ENCODE measurements at places on chromosomes 16 and 17. TPM values are rescaled to one million over a fixed set of nuclear protein-coding genes. Genes with fewer than 3 reads are reported as not detected.

MYCBPAP gene
- 1.3 TPM for total RNA-seq

DNA sequence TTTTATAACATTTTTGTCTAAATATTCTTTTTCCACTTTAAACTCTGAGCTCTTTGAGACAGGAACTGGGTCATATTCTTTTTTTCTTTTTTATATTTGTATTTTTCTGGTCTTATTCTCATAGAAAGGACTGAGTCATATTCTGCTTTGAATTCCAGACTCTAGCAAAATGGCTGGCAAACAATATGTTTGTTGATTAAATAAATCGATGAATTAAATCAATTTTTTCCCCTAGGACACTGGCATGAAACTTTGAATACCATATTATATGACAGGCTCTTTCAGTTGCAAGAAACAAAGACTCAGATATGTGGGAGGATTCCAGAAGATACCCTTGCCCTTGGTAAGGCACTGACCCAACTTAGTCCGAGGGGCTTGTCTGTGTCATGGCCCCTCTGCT lies 3.1 kb upstream of the RGS9 start:
- no peak for DNase-seq
- H3K27me3 ChIP-seq, result no peaks in the 10 kb centered on the region
- no peak overlapping the region for H3K27ac ChIP-seq
- no peak overlapping the region for H3K4me3 ChIP-seq
- peaks cover 7% of the 10 kb centered on the region for H3K4me1 ChIP-seq

DNA sequence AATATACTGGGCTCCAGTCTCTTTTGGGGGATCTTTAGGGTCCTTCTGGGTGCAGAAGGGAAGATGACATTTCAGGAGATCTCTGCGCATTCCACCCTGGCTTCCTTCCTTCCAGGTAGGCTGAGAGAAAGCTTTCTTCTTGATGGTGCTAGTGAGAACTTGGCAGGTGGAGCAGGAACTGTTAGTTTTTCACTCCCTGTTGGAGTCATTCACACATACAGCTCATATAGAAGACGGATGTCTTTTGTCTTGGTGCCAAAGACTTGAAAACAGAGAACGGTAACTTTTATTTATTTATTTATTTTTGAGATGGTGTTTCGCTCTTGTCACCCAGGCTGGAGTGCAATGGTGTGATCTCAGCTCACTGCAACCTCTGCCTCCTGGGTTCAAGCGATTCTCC lies 43.9 kb downstream of the PITPNC1 start:
- no peak for DNase-seq
- H3K27me3 ChIP-seq, result no peaks in the 10 kb centered on the region
- H3K36me3 ChIP-seq, result no peaks in the 10 kb centered on the region
- no peak overlapping the region for H3K4me3 ChIP-seq
- no peaks in the 10 kb centered on the region for H3K4me1 ChIP-seq
- H3K27ac ChIP-seq, result no peak overlapping the region

CSH2 gene
- not detected for total RNA-seq

PRSS53 gene
- total RNA-seq, result 2.1 TPM

- H3K27me3 ChIP-seq, result no peaks in the 10 kb centered on the region
- peak overlapping the region; percentile 38 for H3K4me3 ChIP-seq
- H3K36me3 ChIP-seq, result peaks cover 1% of the 10 kb centered on the region
- H3K4me1 ChIP-seq, result peaks cover 91% of the 10 kb centered on the region
- peak overlapping the region; percentile 96 for H3K27ac ChIP-seq
Measured at GRCh38 chr17:50686494-50687199, 21.1 kb downstream of the ANKRD40 start.

CACNA1H gene
- total RNA-seq, result 6.5 TPM

DNA sequence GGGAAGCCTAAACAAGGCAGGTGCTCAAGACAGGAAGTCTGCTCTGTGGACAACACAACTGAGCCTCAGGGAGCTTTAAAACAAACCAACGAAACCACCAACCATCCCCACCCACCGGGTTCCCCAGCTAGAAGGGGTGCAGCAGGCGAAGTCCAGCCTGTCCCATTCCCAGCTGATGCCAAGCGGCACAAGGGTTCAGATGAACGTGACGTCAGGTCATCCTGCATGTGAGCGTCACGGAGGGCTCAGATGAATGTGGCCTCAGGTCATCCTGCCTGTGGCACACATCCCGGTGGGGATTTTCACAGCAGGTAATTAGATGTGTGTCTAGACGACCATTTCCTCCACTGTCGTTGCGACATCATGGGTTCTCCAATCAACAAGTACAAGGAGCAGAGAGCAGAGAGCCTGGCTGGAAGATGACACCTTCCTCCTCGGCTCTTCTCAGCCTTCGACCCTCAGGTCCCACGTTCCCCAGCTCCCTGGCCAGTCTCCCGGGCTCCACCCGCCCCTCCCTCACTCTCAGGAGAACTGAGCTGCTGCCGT lies 246.5 kb downstream of the FOXL1 start:
- H3K27me3 ChIP-seq, result no peaks in the 10 kb centered on the region
- no peaks in the 10 kb centered on the region for H3K36me3 ChIP-seq
- peaks cover 4% of the 10 kb centered on the region for H3K4me1 ChIP-seq
- no peak overlapping the region for H3K4me3 ChIP-seq
- no peak overlapping the region for H3K27ac ChIP-seq
- no peak for DNase-seq

GRCh38 chr16:84292011-84292410 lies 2.7 kb upstream of the WFDC1 start:
- no peaks in the 10 kb centered on the region for H3K36me3 ChIP-seq
- H3K4me3 ChIP-seq, result no peak overlapping the region
- 0 out of 2 replicates have a peak, but pooled peaks cover 10% of the 10 kb centered on the region for H3K4me1 ChIP-seq
- H3K27ac ChIP-seq, result no peak overlapping the region
- no peak for DNase-seq

DNA sequence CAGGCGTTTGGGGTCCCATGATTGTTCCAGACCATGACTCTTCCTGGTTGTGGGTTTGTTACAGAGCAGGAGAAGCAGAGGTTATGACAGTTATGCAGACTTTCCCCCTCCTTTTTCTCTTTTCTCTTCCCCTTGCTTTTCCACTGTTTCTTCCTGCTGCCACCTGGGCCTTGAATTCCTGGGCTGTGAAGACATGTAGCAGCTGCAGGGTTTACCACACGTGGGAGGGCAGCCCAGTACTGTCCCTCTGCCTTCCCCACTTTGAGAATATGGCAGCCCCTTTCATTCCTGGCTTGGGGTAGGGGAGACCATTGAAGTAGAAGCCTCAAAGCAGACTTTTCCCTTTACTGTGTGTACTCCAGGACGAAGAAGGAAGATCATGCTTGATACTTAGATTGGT lies 7.9 kb upstream of the TACO1 start:
- no peaks in the 10 kb centered on the region for H3K4me1 ChIP-seq
- no peak overlapping the region for H3K27ac ChIP-seq
- no peaks in the 10 kb centered on the region for H3K27me3 ChIP-seq
- no peak for DNase-seq
- peaks cover 4% of the 10 kb centered on the region for H3K36me3 ChIP-seq

- DNase-seq, result no peak
- peaks cover 12% of the 10 kb centered on the region for H3K4me1 ChIP-seq
- H3K27ac ChIP-seq, result no peak overlapping the region
- no peak overlapping the region for H3K4me3 ChIP-seq
- no peaks in the 10 kb centered on the region for H3K36me3 ChIP-seq
- H3K27me3 ChIP-seq, result 0 out of 2 replicates have a peak, but pooled peaks cover 1% of the 10 kb centered on the region
Measured at GRCh38 chr17:48438516-48439061, 8.6 kb upstream of the SKAP1 start.
